ENCODE measurements at places on chromosomes 7 and 10.
A peak's percentile ranks its signal among the peaks of the same experiment; 100 is the strongest.

GRCh38 chr7:105376908-105377533 lies 11.7 kb downstream of the SRPK2 start:
- no peak for DNase-seq

- no peak for DNase-seq
Measured at GRCh38 chr7:66964411-66964810, 31.0 kb downstream of the SBDS start.

DNA sequence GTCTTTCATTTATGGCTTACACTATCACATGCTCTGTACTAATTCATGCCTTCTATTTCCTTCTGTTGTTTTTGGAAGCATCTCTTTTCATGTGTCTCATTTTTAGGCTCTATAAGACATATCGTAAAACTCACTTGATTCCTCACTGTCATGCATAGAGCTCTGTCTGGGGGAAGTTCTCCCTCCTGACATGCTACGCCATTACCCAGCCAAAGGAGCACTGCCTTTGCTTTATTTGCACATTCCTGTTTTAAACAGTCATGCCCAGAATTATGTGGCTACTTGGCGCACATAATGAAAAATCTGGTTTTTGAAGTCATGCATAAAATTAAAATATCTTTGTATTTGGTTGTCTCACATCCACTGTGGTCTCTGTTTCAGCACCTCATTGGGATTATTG lies 17.6 kb upstream of the AKR1C3 start:
- DNase-seq, result no peak

DNA sequence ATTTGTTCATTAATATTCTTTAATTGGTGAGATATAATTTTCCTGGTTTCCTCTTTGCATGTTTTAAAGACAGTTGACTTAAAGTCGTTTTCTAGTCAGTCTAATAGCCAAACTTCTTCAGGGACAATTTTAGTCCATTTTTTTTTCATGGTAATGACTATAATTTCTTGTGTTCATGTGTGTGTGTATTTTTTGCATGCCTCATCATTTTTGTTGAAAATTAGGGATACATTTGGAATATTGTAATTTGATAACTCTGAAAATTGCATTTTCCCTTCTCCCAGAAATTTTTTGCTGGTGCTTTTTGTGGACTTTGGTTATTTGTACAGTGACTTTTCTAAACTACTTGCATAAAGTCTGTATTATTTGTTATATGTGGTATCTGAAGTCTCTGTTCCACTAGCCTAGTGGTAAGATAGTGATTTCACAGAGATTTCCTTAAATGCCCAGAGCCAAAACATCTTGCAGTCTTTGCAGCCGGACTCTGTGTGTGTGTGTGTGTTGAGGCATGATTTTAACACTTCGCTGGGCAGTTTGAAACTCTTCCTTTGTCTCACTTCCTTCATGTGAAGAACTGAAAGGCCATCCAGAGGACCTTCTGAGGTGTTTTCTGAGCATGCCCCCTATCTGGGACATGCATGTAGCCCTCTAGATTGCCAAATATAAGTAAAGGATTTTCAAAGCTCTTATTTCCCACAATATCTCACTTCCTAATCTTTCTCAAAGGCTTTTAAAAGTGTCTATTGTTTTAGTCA lies 40.9 kb upstream of the ZNF365 start:
- DNase-seq, result no peak

GRCh38 chr10:75294031-75294437 lies 58.3 kb upstream of the COMTD1 start:
- no peak for DNase-seq

- DNase-seq, result no peak
Measured at GRCh38 chr10:581776-582330, 107.6 kb downstream of the DIP2C start.

DNA sequence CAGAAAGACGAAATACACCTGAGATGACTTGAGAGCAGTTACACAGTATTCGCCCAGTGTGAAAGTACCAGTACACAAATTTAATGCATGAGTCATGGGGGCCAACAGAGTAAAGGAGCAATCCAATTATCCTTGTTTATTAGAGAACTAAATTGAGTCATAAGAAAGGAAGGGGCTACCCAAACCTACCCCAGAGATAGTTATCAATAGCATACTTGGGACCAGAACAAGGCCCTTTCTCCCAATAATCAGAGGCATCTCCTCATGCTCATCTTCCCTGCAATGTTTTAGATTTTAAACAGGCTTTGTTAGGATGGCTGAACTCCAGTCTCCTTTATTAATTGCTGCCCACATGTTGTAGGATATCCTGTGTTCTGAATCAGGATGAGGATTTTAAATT lies 239.7 kb upstream of the LRGUK start:
- DNase-seq, result no peak

DNA sequence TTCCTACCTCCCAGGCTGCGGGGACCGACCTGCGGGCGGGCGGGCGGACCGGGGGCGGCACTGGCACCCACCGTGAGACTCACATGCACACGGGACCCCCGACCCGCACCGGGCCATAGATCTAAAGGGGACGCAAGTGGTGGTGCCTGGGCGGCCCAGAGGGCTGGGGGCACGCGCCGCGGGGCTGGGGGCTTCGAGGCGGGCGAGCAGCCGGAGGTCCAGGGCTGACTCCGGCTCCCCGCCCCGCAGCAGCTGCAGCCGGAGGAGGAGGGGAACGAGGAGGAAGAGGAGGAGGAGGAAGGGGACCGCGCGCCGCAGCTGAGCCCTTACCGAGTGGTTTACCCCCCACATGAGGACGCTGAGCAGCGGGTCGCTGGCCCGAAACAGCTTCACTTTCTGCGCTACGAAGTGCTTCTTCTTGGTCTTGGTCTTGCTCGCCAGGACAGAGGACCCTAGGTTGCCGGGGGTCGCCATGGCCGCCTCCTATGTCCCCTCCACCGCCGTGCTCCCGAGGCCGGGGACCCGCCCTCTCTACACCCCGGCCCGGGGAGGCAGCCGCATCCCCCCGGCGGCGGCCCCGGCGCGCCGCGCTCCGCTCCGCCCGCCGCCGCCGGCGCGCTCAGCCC lies 412 bp downstream of the PIP4K2A start:
- DNase-seq, result peak; percentile 31

DNA sequence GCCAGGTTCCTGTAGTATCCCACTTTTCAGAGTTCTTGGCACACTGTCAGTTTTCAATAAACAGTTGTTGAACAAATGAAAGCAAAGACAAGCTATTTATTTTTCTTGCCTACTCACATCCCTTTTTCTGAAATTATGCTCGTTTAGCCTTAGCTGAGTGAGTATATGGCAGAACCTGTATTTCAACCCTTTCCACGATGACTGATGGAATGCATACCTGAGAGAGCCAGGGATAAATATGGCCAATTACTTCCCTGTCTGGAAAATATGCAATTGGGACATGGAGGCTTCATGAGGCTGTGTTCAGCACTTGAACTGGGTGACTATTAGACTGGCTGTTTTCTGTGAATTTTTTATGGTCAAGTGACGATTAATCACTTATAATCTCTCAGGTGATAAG lies 144.5 kb upstream of the POT1 start:
- DNase-seq, result no peak

- no peak for DNase-seq
Measured at GRCh38 chr7:20229646-20230500, 12.7 kb upstream of the MACC1 start.

DNA sequence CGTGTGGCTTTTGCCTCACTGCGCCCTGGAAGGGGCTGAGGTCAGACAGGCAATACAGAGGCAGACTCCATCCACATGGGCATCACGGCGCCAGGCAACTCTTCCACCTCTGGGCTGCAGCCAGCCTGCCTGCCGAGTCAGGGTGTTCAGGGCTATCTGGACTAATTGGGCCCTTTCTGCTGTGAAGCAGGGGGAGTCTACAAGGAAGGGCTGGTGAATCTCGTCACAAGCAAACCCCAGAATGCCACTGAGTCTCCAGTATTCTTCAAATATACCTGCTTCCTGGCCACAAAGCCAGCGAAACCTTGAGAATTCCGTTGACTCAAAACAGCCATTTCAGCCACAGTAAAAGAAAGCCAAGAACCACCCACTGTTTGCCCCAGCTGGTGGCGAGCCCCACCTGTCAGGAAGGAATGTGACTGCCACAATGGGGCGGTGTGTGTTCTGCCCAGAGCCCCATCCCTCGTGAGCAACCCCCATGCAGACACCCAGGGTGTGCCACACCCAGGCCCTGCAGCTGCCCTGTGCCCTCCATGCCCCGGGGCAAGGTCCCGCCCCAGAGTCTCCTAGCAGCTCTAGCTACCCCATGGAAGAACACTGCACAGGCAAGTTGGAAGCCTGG lies 117.3 kb downstream of the FAM53B start:
- DNase-seq, result no peak

DNA sequence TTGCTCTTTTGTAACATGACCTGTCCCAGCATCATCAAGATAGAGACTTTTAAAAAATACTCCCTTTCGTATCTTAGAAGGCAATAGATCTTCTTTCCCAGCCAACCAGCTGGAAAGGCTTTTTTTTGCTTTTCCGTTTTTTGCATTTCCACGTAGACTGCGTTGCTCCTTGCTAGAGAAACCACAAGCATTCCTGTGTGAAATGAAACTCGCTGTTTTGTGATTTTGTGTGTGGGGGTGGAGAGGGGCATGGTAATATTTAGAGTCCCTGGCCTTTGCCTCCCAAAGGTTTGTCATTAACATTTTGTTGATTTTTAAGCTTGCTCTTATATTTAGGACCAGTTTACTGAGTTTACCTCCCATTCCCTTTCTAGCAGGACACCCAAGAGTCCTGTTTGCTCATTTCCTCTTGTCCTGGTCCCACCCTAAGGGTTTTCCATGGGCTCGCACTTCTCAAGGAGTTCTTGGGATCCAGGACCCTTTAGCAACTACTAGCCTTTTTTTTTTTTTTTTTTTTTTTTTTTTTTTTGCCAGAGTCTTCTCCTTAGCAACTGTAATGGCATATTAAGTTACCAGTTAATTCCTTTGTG lies 243.6 kb downstream of the BICC1 start:
- no peak for DNase-seq

DNA sequence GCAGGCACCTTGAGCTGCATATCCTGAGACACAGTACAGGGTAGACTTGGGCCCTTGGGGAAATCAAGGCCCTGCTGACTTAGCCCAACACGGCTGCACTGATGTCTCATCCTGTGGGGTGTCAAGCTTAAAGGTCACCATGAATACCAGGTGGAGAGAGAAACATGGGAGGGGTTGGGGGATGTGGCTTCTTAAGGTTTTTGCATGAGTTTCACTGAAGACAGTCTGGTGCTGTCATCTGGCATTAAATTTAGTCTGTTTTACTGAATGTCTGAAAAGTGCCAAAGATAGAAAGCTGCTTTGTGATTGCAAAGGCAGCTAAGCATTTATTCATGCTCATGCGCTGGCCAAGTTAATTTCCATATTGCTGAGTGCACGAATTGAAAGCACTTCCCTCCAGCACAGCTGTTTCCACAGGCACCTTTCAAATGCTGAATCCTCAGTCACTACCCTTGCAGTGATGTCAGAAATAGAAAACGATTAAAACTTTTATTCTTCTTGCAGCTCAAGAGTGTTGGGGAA lies 102.1 kb downstream of the OSBPL3 start:
- DNase-seq, result no peak

DNA sequence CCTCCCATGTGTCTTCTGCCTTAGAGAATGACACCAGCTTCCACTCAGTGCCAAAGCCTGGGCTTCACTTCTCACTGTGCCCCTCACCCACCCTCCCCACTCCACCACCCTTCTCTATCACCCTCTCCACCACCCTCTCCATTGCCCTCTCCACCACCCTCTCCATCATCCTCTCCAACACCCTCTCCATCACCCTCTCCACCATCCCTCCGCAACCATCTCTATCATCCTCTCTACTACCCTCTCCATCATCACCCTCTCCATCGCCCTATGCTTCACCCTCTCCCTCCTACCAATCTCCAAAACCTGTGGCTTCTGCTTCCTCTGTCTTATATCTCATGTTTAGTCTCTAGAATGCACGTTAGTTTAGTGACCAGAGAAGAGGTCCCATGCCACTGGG lies 91.0 kb upstream of the TMEM72 start:
- DNase-seq, result no peak

DNA sequence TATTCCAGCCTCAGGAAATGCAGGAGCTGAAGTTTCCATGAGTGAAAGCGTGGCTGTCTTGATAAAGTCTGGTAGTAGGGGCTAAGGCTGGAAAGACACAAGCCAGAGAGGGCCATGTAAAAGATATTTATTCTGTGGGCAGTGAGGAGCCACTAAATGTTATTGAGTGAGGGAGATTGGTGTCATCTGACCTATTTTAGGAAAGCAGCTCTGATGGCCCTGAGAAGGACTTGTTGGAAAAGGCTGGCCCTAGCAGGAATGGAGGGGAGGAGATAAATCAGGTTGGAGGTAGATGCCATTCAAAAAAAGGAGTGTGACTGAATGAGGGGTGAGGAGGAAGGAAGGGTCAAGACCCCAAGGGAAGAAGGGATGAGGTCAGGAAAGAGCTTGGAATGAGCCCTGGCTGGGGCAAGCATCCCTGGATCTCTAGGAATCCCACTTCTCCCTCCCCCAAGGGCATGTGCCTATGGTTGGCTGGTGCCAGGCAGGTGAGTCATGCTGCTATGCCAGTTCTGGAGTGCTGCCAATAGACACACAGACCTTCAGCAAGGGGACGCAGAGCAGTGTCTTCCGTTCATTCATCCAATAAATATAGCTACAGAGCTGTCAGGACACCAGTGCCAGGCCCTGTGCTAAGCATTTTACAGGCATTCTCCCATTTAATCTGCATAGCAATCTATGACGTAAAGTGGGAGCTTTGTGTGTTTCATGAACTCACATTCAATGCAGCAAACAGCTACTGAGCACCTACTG lies 2.0 kb downstream of the ANKRD2 start:
- DNase-seq, result no peak

DNA sequence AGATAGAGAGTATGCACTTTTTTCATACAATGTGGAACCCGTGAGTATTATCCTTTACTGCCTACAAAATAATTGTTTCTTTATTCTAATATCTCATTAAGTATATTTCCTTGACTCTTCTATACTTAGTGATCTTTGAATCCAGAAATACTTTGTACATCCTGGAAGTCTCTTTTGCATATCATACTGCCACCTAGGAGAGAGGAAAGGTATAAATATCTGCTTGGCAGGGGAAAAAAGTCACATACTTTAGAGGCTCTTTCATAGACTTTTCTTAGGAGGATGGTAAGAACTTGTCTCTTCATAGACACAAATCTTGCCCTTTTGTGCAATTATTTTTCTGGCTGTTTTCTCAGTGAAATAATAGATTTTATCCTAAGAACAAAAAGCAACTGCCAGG lies 436.0 kb downstream of the PAXIP1 start:
- DNase-seq, result no peak
